Omental fat pad (tissue), 4 donors: ENCODE measurements at places on chromosomes 3 and 15. TPM values are rescaled to one million over a fixed set of nuclear protein-coding genes. Genes with fewer than 3 reads are reported as not detected.

- no peak for DNase-seq
These were observed 15.9 kb downstream of the ZBTB38 start for GRCh38 chr3:141384157-141384556.

DNA sequence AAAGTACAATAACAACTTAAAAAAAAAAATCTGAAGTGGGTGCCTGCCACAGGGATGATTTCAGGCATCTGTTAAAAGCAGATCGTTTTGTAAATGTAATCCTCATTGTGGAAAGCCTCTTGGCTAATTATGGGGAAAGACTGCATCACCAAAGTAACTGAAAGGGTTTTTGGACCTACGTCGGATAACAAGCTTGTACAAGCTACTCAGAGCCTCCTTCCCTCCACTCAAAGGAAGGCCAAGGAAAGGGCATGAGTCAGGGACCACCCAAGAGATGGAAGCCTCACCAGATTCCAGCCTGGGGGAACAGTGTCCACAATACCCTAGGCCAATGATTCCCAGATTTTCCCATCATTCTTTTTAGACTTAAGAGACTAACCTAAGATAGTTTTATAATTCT lies 84.3 kb downstream of the ATP1B3 start:
- DNase-seq = no peak

DNA sequence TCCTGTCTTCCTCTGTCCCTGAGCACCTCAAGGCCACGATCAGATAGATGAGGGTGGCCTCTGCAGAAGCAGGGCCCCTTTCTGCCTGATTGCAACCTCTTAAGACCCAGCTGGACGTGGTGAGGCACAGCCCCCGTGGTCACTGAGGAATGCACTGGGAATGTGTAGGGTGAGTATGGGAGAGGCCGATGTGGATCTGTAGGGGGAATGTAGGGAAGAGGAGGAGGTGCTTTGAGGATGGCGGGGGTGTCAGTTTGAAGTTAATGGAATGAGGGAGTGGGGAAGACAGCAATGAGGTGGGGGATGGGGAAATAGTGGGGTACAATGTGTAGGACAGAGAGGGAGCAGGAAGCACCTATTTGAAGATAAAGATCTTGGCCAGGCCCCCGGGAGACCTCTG lies 785 bp upstream of the IQCF5 start:
- DNase-seq = no peak

TRIM42 gene
- not detected for total RNA-seq
